ENCODE measurements at places on chromosomes 4 and X.
A peak's percentile ranks its signal among the peaks of the same experiment; 100 is the strongest.

DNA sequence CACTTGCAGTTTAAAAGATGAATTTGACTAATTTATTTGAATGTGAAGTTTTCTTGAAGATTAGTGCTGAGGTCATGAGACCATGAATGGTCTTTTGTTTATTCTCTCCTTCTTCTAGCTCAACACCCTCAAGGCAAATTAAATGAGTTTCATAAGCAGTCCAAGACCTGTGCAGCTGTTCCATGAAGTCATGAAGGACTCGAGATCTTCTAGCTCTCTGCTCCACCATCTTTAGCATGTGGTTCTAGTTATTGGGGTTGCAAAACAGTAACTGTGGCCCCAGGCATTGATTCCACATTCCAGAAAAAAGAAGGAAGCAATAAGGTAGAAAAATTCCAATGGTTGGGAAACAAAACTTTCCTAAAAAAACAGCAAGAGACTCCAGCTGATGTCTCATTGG, 84.2 kb upstream of the HS3ST1 start:
- no peak for DNase-seq

DNA sequence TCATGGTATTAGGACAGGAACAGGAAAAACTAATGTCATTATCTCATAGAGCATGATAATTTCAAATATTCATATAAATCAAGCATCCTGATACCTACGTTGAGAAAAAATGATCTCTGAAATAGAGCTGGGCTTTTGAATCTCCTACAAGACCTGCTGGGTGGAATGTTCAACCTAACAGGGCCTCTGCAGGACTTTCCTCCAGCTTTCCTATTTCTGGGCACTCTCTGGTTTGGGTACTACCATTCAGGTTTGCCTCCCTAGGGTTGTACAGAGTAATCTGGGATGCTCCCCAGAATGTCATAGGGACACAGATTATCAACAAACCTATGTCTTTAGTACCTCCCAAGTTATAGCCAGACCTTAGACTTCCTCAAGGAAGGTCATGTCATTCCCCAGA, 108.9 kb downstream of the CDS1 start:
- DNase-seq: no peak

DNA sequence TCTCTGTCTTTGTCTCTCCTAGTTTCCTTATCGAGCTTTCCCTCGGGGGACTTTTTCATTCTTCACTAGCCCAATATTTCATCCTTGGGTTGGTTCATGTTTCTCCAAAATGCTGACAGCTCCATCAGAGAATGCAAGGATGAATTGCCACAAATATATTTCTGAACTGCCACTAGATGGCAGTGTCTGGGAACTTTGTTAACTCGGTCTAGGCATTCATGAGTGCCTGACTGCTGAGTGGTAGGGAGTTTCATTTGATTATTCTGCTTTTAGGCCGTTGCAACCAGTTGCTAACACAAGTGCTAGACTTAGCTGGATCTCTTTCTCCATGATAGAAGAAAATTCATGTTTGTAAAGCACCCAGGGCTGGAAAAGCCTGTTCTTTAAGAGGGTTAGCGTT, 73.5 kb upstream of the RAP2C start:
- DNase-seq: peak; percentile 31

- DNase-seq: no peak
These were observed 426.3 kb upstream of the FAM241A start for GRCh38 chr4:111718763-111719559.

DNA sequence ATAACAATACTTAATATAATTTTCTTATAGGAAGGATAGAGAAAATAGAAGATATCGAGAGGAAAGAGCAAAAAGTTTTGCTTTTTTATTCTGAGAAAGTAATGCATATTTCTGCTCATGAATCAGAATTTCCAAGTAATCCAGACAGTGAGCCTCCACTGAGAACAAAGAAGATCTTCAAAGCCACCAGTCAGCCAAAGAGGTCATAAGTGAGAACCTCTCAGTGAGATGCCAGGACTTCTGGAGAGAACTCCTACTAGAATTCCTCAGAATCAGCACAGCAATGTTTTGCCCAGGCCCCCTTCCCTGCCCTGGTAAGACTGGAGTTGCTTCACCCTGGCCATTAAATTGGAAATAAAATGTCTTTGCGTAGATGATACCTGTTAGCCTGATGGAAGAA, 254.4 kb upstream of the FAT4 start:
- no peak for DNase-seq

- no peak for DNase-seq
These were observed 949.9 kb downstream of the TECRL start for GRCh38 chr4:63459329-63459728.

GRCh38 chr4:4693258-4693657, 151.4 kb upstream of the STX18 start:
- no peak for DNase-seq
